Tibial artery (tissue), 4 donors: ENCODE measurements at places on chromosomes 6 and 20.

GRCh38 chr20:31548820-31549512, 34.7 kb downstream of the HM13 start:
- H3K36me3 ChIP-seq: peaks cover 46% of the 10 kb centered on the region
- DNase-seq: no peak
- H3K27ac ChIP-seq: no peak overlapping the region

- no peak overlapping the region for H3K27ac ChIP-seq
- H3K36me3 ChIP-seq: no peaks in the 10 kb centered on the region
- H3K4me1 ChIP-seq: peaks cover 11% of the 10 kb centered on the region
- H3K4me3 ChIP-seq: peak overlapping the region; percentile 59
- DNase-seq: no peak
Measured at GRCh38 chr6:83708546-83708969, 343 bp downstream of the SNAP91 start.

GRCh38 chr6:28977341-28978132, 27.6 kb downstream of the ZNF311 start:
- H3K4me3 ChIP-seq: peak overlapping the region; percentile 26
- H3K27ac ChIP-seq: no peak overlapping the region
- no peaks in the 10 kb centered on the region for H3K4me1 ChIP-seq
- DNase-seq: no peak

- DNase-seq: no peak
- H3K4me3 ChIP-seq: no peak overlapping the region
- no peak overlapping the region for H3K27ac ChIP-seq
- H3K27me3 ChIP-seq: no peaks in the 10 kb centered on the region
Measured at GRCh38 chr20:41609474-41609873, 8.7 kb downstream of the CHD6 start.

DNA sequence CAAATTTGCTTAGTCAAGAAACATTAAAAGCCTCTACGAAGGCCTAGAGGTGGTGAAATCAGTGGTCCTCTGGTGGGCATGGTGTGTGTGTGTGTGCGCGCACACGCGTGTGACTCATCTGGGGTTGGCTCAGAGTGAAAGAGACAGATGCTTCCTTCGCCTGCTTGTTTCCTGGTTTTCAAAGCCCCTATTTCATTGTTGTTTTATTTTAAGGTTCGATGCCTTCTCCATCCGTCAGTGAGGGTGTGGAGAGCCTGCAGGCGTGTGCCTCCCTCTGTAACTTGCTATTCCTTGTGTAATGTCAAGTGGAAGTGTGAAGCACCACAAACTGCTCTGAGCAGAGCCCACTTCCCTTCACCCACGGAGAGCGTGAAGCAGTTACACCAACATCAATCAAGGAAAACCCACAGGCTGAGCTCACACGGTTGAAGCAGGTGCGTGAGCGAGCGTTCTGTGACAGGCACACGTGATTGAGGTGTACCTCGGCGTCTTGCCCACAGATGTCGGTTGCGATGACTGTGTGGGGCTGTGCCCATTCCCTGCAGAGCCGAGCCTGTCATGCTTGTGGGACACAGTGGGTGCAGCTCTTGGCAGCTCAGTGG, 233.9 kb downstream of the PRL start:
- no peak overlapping the region for H3K27ac ChIP-seq
- H3K36me3 ChIP-seq: no peaks in the 10 kb centered on the region
- no peaks in the 10 kb centered on the region for H3K27me3 ChIP-seq
- H3K4me1 ChIP-seq: no peaks in the 10 kb centered on the region

GRCh38 chr20:51469578-51470498, 72.7 kb downstream of the NFATC2 start:
- H3K27ac ChIP-seq: no peak overlapping the region
- no peaks in the 10 kb centered on the region for H3K4me1 ChIP-seq

DNA sequence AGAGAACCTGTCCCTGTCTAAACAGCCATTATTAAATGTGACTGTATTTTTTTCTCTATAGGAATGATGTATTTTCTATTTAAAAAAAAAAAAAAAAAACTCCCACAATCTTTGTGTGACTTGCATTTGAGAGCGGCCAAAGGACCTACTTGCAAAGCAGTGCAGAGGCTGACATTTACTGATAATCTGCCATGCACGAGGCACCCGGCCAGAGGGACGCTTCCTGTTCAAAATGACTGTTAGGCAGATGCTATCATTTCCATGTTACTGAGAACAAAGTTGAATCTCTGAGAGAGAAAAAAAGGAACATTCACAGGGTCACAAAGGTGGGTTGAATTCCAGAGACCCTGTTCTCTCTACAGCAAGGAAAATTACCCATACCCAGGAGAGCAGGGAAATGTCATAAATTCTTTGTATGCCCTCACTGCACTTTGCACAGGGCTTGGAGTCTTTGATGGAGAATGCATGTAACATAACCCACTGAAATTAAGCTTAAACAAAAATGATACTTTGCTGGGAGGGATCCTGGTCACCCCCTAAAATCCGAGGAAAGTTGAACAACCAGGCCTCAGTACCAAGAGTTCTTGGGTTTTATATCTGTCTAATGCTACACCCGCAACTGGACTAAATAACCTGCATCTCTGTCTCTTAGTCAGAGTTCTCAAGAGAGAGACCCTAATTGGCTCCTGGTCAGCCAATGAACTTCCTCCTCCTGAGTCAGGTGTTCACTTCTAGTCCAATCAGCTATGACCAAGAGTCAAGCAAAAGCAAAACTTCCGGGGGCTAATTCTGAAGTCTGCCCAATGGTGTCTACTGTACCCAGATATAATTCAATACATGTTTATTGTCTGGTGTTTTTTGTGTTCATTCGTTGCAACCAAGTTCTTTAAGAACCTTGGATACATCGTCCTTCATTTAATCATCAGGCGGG, 61.2 kb downstream of the GCLC start:
- H3K27me3 ChIP-seq: peaks cover 11% of the 10 kb centered on the region
- H3K36me3 ChIP-seq: no peaks in the 10 kb centered on the region
- no peaks in the 10 kb centered on the region for H3K4me1 ChIP-seq
- no peak overlapping the region for H3K4me3 ChIP-seq

- H3K27me3 ChIP-seq: no peaks in the 10 kb centered on the region
- H3K4me1 ChIP-seq: no peaks in the 10 kb centered on the region
Measured at GRCh38 chr6:16064671-16065072, 64.2 kb upstream of the MYLIP start.

GRCh38 chr20:55555075-55555650, 450.2 kb downstream of the CBLN4 start:
- H3K27ac ChIP-seq: no peak overlapping the region
- no peaks in the 10 kb centered on the region for H3K4me1 ChIP-seq
- no peaks in the 10 kb centered on the region for H3K36me3 ChIP-seq
- DNase-seq: no peak
- H3K27me3 ChIP-seq: no peaks in the 10 kb centered on the region
- H3K4me3 ChIP-seq: no peak overlapping the region

- no peaks in the 10 kb centered on the region for H3K4me1 ChIP-seq
- H3K36me3 ChIP-seq: no peaks in the 10 kb centered on the region
- no peak overlapping the region for H3K27ac ChIP-seq
- H3K4me3 ChIP-seq: no peak overlapping the region
Measured at GRCh38 chr6:166543603-166544295, 42.7 kb downstream of the RAMACL start.

- no peaks in the 10 kb centered on the region for H3K4me1 ChIP-seq
- no peaks in the 10 kb centered on the region for H3K36me3 ChIP-seq
- no peak overlapping the region for H3K4me3 ChIP-seq
- peaks cover 61% of the 10 kb centered on the region for H3K27me3 ChIP-seq
- H3K27ac ChIP-seq: no peak overlapping the region
Measured at GRCh38 chr6:169939554-169940164, 188.2 kb downstream of the ERMARD start.

DNA sequence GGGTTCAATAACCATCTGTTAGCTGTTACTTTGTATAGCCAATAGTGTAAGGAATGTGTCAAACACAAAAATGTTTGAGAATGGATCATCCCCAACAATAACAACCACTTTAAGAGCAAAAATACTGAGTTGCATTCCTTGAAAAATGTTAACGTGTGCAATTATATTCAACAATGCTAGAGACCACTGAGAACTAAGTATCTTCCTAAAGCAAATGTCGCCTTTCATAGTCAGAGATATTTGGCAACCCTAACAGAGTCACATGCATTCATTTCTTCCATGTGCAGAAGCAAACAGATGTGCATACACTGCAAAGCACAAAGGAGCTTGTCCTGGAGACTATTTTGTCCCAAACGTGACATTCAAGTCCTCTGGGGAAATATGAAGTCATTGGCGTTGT, 448.6 kb downstream of the GJA1 start:
- H3K36me3 ChIP-seq: no peaks in the 10 kb centered on the region
- no peaks in the 10 kb centered on the region for H3K27me3 ChIP-seq
- no peak for DNase-seq
- no peak overlapping the region for H3K4me3 ChIP-seq
- H3K4me1 ChIP-seq: no peaks in the 10 kb centered on the region
- no peak overlapping the region for H3K27ac ChIP-seq

DNA sequence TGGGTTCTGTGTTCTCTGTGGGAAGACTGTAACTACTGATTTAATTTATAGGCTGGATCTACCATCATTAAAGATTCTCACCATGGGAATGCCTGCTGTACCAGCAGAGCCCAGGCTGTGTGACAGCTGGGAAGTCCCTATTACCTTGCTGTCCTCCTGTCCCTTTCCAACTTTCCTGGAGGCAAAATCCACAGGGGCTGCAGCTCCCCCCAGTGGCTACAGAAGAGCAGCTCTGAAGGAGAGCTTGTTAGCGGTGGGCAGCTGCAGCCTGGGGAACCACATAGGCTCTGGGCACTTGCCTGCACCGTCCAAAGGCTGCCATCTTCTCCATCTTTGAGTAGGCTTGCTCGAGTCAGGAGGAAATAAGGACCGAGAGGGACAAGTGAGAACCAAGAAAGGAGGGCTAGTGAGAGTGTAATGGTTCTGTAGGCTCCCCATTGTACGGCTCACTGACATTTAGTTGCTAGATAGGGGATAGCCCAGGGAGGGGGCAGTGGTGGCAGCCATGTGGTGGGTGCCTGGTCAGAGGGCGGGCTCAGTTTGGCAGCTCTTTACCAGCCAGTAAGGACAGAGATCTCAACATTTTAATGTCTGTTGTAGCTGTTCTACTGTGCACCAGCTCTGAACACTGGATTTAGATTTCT, 155.1 kb upstream of the MLIP start:
- no peaks in the 10 kb centered on the region for H3K4me1 ChIP-seq
- H3K27me3 ChIP-seq: no peaks in the 10 kb centered on the region
- no peak overlapping the region for H3K4me3 ChIP-seq
- DNase-seq: peak; percentile 44
- H3K36me3 ChIP-seq: no peaks in the 10 kb centered on the region

DNA sequence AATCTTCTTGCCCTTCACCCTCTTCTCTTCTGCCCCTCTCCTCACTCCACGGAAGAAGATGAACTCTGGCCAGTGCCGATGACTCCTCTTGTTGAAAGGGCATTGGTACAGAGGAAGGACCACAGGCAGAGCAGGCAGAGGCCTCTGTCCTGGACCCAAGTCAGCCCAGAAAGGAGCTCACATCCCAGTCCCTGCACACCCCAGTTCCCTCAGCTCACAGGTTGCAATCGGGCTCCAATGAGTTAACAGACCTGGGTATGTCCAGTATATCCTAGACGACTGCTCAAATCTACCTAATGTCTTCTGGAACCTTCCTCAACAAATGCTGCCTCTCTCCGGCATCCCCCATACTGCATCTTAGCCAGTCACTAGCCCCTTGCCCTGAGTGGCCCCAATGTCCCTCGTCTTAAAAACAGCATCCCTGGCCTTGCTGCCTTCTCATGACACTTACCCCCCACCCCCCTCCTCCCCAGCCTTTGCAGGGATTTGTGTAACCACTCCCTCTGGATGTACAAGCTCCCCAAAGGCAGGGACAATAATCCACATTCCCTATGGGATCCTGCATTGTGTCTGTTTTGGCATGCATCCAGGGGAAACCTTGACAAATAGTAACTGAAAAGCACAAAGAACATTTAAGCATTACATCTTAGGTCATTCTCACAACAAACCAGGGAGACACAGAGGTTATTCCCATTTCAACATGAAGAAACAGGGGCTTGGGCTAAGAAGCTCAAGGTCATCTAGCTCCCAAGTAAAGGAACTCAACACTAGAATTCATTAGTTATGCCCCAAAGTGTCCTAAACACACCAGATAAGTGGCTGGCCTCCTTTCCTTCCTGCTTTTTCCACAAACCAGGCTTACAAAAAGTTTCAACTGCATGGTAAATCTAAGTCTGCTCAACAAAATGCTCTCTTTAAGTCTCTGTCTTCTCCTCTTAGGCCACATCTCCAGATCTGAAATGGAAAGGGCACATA, 45.1 kb downstream of the TRERF1 start:
- H3K27me3 ChIP-seq: no peaks in the 10 kb centered on the region
- H3K4me1 ChIP-seq: no peaks in the 10 kb centered on the region
- no peak overlapping the region for H3K27ac ChIP-seq

GRCh38 chr6:22326500-22326899, 29.7 kb upstream of the PRL start:
- H3K4me3 ChIP-seq: no peak overlapping the region
- DNase-seq: no peak
- no peak overlapping the region for H3K27ac ChIP-seq
- H3K27me3 ChIP-seq: no peaks in the 10 kb centered on the region

DNA sequence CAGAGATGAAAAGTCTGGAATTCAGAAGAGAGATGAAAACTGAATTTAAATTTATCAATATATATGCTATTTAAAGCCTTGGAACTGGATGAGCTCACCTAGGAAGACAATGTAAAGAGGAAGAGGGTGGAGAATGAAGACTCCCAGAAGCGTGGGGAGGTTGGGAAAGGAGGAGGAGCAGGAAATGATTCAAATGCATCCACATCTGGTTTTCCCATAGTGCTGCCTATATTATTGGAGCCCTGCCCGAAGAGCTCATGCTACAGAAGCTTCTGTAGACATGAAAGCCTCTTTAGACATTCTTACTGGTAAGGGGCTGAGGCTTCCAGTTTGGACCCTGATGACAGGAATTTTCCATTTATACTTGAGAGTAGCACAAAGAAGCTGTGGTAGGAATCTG, 19.2 kb downstream of the PDE7B start:
- no peak overlapping the region for H3K4me3 ChIP-seq
- no peaks in the 10 kb centered on the region for H3K36me3 ChIP-seq
- no peak overlapping the region for H3K27ac ChIP-seq
- no peaks in the 10 kb centered on the region for H3K4me1 ChIP-seq
